ENCODE measurements at places on chromosomes 13 and 19.

DNA sequence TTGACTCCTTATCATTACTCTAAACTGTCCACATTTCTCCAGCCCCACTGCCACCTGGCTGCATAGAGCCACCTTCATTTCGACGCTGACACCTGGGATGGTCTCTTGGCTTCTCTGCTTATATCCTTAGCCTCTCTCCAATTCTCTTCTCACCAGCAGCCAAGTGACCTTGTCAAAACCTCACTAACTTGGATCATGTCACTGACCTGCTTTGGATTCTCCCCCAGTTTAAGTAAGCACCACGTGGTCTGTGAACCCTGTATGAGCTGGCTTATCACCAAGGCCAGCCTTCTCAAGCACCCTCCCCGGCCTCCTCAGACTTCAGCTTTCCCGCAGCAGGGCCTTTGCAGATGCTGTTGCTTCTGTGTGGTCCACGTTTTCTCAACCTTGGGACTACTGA is 12.3 kb upstream of the GGACT start:
- DNase-seq: no peak

- DNase-seq: no peak
Measured at GRCh38 chr19:15253061-15253460, 20.8 kb upstream of the EPHX3 start.

DNA sequence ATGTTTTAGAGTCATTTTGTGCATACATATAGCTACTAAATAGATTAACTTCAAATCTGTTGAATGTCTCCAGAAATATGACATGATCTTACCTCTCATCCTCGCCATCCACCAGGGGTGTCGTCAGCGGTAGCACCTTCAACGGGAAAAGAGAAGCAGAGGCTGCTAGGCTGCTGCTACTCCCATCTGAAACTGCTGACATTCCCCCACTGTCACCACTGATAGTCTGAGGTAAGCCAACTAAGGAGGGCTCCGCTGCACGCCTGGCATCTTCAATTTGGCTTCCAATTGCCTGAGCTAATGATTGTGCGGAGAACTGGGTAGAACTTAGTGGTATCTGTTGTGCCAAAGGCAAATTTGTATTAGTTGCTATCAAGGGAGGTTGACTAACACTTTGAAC is 3.1 kb downstream of the TSC22D1 start:
- DNase-seq: no peak

GRCh38 chr13:87872813-87873212 is 201.6 kb downstream of the SLITRK5 start:
- no peak for DNase-seq

DNA sequence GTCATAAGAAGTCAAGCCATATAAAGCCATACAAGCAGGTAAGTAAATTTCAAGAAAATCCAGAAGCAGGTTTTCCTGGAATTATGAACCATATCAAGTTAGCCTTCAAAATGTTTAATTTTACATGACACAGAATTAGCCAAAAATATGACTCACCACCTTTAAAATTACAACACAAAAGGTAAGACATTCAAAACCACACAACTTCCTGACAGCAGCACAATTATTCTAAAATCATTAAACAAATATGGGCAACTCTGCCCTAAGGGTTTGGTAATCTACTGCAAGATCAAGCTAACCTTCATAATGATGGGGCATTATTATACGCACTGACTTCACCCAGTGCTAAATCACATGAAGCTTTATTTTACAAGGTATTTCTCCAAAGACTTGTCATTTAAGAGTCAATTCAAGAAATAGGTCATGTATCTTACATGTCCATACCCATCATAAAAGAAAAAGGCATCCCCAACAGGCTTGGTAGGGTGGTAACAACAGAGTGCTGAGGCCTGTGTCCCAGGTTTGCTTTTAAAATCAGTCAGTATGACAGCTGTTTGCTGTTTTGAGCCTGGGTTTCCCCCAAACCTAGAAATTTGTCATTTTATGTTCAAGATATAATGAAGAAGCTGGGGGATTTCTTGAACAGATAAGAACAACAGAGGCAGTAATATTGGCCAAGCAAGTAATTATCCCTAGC is 15.2 kb downstream of the RCBTB1 start:
- DNase-seq: no peak

- DNase-seq: no peak
Measured at GRCh38 chr19:38713227-38713649, 31.0 kb downstream of the CAPN12 start.
